ENCODE measurements at places on chromosomes 2 and 18.

GRCh38 chr2:143426296-143426695 is 297.1 kb downstream of the ARHGAP15 start:
- DNase-seq = peak; percentile 74

DNA sequence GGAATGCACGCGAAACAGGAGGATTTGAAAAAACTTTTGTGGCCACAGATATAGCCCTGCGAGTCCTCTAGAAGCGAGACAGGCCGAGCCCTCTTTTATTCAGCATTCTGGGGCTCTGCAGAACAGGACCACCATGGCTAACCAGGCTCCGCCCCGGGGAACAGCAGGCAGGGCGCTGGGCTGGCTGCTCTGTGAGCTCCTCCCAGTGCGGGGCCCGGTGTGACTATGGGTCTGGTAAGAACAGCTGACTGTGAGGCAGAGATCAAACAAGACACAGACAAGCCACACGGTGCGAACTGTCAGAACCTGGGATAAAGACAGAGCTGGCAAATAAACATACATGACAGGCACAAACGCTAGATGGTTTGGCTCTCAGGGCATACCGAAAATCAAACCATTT is 15.5 kb downstream of the PXDN start:
- peak; percentile 51 for DNase-seq

GRCh38 chr18:2657788-2658458 is 2.4 kb downstream of the SMCHD1 start:
- DNase-seq = peak; percentile 62

- DNase-seq = no peak
Measured at GRCh38 chr18:63316612-63317555, 2.7 kb downstream of the BCL2 start.

DNA sequence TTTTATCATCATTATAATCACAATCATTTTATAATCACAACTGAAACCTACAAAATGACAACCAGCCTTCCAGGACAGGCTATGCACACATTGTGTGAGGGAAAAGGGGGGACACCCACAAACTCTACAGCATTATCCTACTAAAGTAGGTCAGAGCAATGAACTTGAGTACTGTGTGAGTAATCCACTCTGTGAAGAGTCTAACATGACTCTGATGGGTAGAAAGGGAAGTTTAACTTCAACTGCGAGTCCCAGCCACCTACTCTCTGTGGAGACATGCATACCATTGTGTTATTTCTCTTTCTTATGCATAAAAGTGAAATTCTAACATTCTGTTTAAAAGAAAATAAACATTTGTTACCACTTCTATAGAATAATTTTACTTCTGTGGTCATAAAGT is 177.9 kb downstream of the ZNF516 start:
- DNase-seq = no peak

DNA sequence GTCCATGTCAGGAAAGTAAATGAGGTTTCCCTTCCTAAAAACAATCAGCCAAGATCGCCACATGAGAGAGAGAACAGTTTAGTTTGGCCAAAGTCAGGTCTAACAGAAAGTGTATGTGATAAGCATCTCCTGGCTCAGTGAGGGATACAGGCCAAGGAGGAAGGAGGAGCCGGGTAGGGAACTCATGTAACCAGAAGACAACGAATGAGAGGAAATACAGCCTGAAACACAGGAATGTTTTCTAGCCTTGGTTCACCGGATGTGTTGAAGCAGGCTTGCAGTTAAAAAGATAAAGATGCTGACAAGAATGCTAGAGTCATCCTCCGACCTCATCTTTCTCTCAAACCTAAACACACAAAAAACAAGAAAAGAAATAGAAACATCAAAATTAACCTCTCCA is 283.9 kb upstream of the SIX2 start:
- peak; percentile 47 for DNase-seq

DNA sequence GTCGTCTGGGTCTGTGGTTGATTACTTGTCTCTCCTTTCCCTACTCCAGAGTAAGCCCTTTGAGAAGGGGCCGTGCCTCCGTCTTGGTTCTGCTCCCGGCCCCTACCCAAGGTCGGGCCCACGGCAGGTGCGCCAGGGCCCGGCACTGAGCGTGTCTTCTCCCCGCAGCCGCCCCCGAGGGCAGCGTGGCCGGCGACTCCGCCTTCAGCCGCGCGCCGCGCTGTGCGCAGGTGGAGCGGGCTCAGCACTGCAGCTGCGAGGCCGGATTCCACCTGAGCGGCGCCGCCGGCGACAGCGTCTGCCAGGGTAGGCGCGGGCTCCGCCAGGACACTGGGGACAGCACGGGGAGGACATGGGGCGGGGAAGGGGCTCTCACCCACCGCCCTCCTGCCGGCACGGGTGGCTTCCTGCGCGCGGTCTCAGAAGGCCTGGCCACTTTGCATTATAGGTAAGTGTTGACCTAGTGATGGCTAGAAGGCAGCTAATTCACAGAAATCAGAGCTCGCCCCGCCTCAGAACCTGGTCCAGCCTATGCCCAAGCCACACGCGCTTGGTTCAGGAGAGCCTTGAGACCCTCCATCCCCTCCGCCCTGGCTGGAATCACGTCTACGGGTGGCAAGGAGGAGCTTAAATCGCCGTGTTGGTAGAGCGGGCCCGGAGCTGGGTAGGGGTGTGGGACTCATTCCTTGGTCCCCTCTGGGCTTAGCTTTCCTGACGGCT is 43.5 kb downstream of the FBLN7 start:
- DNase-seq = no peak

- DNase-seq = no peak
Measured at GRCh38 chr18:62763101-62763521, 47.8 kb downstream of the PHLPP1 start.

- DNase-seq = no peak
Measured at GRCh38 chr2:1540481-1540880, 127.2 kb downstream of the TPO start.

GRCh38 chr18:75247611-75248421 is 37.2 kb downstream of the TSHZ1 start:
- DNase-seq = peak; percentile 48

GRCh38 chr2:120879431-120880295 is 144.0 kb downstream of the GLI2 start:
- peak; percentile 29 for DNase-seq

GRCh38 chr2:65361623-65362022 is 70.8 kb downstream of the SPRED2 start:
- DNase-seq = peak; percentile 83
